Stimulated activated CD4-positive, alpha-beta T cell treated with anti-CD3 and anti-CD28 coated beads, Interleukin-4, amount 100 ng/mL, for 4 hours (primary cell): ENCODE measurements at places on chromosomes 16 and 17.

DNA sequence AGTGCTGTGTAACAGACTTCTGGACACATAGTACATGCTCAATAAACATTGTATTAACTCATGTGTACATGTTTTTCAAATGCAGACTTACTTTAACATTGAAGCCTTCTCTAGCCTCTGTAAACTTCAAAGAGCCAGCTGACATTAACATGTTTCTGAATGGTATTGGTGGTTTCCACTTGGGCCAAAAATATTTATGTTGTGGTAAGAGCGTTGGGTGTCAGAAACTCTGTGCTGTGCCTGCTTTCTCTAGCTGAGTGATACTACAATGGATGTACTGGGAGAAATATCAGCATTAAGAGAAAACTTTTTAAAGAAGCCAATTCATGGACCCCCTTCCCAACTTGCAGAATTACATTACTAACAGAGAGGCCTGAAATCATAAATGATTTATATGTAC, 1951.7 kb downstream of the TP53TG3F start:
- no peak for DNase-seq

DNA sequence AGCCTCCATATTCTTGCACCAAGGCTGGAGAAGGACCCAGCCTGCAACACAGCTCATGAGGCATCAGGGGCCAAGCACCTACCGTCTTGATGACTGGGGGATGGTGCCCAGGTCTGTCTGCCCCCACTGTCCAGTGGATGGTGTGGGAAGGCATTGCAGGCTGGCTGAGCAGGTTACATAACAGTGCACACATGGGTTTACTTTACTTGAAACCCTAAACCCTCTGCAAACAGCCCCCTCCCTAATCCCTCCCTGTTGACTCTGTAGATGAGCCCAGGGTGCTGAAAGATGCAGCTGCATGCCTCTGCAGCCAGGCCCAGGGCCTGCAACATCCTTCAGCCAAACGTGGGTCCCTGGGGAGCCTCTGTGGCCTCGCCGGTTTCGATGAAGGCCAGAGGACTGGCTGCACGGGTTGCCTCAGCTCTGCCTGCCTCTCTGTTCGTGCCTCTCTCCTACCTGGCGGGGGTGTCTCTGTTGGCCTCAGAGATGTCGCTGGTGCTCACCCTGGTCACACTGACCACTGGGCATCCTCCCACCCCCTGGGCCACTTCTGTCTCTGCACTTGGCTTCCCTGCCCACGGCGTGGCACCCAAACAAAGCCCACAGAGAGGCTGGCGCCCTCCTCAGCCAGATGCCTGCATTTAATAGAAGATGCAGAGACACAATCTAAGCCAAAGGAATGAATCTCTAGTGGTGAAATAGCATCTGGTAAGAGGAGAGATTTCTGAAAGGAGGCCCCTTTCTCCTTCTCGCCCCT, 95.1 kb downstream of the METRNL start:
- no peak for DNase-seq

GRCh38 chr17:34308371-34308770, 10.9 kb upstream of the CCL8 start:
- DNase-seq: no peak

- DNase-seq: no peak
Measured at GRCh38 chr17:76270770-76271668, 5.9 kb downstream of the UBALD2 start.

- DNase-seq: no peak
Measured at GRCh38 chr16:49556606-49557446, 183.2 kb downstream of the C16orf78 start.

GRCh38 chr16:86668136-86668910, 90.0 kb downstream of the FOXL1 start:
- no peak for DNase-seq

DNA sequence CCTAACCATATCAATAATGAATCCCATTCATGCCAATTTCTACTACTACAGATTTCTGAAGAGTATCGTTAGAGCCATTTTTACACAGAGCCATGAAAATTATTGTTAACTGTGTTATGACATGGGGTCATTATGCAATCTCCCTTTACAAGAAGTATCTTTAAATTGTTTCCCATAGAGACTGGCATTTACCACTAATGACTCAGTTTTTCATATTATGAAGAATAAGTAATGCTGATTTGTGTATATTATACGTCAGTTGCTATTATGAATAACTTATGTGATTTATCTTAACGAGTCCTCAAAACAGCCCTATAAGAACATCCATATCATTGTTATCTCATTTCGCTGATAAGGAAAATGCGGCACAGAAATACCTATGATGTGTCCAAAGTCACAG, 173.8 kb downstream of the KCNJ2 start:
- DNase-seq: no peak
